ENCODE measurements at places on chromosomes 7 and 10.

- DNase-seq: no peak
These were observed 43.9 kb downstream of the KCNH2 start for GRCh38 chr7:150934045-150934766.

- DNase-seq: no peak
These were observed 699.1 kb downstream of the SUGCT start for GRCh38 chr7:40833888-40834234.

GRCh38 chr10:44752451-44753441 is 158.4 kb upstream of the TMEM72 start:
- DNase-seq: no peak

DNA sequence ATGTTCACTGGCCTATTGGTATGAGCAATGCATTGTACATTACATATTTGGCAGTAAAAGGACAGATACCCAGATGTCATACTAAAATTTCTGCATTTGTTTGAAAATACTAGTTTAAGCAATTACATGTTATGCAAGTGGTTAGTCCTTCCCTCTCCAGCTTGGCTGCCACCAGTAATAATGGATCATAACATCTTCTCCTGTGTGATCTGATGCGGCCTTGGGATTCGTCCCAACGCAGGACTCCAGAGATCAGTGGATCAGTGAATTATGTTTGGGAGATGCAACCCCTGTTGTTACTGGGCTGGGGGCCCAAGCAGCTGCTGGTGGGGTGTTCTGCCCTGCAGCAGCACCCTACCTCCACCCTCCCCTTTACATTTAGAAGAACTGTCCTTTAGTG is 11.2 kb upstream of the PDK4 start:
- DNase-seq: no peak

DNA sequence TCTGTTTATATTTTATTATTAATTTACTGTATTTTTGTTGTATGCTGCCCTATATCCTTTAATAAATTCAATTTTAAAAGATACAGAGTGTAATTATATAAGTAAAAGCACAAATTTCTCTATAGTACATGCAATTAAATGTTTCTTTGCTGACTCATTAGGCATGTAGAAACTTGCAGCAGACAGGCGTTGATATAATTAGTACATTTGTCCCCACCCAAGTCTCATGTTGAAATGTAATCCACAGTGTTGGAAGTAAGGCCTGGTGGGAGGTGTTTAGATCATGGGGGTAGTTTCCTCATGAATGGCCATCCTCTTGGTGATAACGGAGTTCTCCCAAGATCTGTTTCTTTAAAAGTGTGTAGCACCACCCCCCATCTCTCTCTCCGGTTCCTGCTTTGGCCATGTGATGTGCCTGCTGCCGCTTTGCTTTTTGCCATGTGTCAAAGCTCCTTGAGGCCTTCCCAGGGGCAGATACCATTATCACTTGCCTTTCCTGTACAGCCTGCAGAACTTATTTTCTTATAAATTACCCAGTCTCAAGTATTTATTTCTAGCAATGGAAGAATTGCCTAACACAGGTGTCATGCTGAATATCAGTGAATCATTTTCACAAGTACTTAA is 63.7 kb downstream of the TSPAN12 start:
- no peak for DNase-seq

DNA sequence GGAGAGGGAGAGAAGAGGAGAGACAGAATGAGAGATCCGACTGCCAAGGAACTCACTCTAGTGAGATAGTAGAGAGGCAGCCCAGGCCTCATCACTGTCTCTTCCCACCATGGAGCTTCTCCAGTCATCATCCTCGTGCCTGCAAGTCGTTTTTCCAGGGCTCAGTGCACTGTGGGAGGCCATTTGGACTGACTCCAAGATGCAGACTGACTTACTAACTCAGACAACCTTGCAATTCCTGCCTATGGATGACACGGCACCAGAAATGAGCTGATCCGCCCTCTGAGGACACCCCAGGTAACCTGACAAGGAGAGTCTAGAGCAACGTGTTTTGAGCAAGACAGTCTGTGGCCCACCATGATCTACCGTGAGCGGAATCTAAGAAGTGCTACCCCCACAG is 154.9 kb downstream of the GLI3 start:
- DNase-seq: no peak
